ENCODE measurements at places on chromosomes 11 and 22.

GRCh38 chr11:95150956-95151684, 61.5 kb downstream of the ENDOD1 start:
- H3K4me1 ChIP-seq, result peaks cover 34% of the 10 kb centered on the region
- peak; percentile 82 for DNase-seq
- H3K27ac ChIP-seq, result peak overlapping the region; percentile 95
- H3K4me3 ChIP-seq, result peak overlapping the region; percentile 75
- H3K36me3 ChIP-seq, result peaks cover 9% of the 10 kb centered on the region
- peaks cover 15% of the 10 kb centered on the region for H3K27me3 ChIP-seq

- H3K27ac ChIP-seq, result peak overlapping the region; percentile 93
- peaks cover 17% of the 10 kb centered on the region for H3K36me3 ChIP-seq
- H3K4me3 ChIP-seq, result peak overlapping the region; percentile 44
- H3K4me1 ChIP-seq, result peaks cover 100% of the 10 kb centered on the region
These were observed 26.0 kb downstream of the IL10RA start for GRCh38 chr11:118012083-118012669.

GRCh38 chr11:121152764-121153163, 51.7 kb downstream of the TECTA start:
- H3K4me1 ChIP-seq, result no peaks in the 10 kb centered on the region
- H3K27me3 ChIP-seq, result peaks cover 8% of the 10 kb centered on the region
- H3K4me3 ChIP-seq, result no peak overlapping the region
- no peak for DNase-seq

DNA sequence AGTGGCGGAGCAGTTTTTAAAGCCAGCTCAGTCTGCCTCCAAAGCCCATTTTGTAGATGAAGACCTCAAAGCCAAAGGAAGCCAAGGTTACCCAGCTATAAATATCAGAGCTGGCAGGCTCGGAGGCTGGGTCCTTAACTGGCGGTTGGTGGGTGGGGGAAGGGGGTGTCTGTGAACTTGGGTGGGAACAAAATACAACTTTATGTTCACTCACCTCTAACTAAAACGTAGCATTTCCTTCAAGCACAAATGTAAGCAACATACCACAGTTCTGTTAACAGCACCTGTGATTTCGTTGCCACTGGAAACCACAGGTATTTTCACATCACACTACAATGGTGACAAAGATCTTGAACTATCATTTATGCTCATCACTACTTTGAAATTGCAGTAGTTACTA, 99.7 kb upstream of the SYT13 start:
- no peaks in the 10 kb centered on the region for H3K27me3 ChIP-seq
- H3K36me3 ChIP-seq, result peaks cover 2% of the 10 kb centered on the region
- peaks cover 27% of the 10 kb centered on the region for H3K4me1 ChIP-seq

- no peaks in the 10 kb centered on the region for H3K4me1 ChIP-seq
- H3K36me3 ChIP-seq, result no peaks in the 10 kb centered on the region
- H3K27ac ChIP-seq, result no peak overlapping the region
- no peaks in the 10 kb centered on the region for H3K27me3 ChIP-seq
These were observed 530.5 kb upstream of the CCDC90B start for GRCh38 chr11:83816572-83817187.

- no peaks in the 10 kb centered on the region for H3K27me3 ChIP-seq
- H3K27ac ChIP-seq, result no peak overlapping the region
- H3K36me3 ChIP-seq, result no peaks in the 10 kb centered on the region
- H3K4me3 ChIP-seq, result no peak overlapping the region
- DNase-seq, result no peak
- peaks cover 13% of the 10 kb centered on the region for H3K4me1 ChIP-seq
These were observed 69.0 kb downstream of the LARGE1 start for GRCh38 chr22:33851240-33851639.

- H3K27me3 ChIP-seq, result no peaks in the 10 kb centered on the region
- DNase-seq, result no peak
- H3K36me3 ChIP-seq, result peaks cover 6% of the 10 kb centered on the region
- no peak overlapping the region for H3K4me3 ChIP-seq
- peaks cover 8% of the 10 kb centered on the region for H3K4me1 ChIP-seq
These were observed 34.7 kb downstream of the RTN3 start for GRCh38 chr11:63716046-63716445.

DNA sequence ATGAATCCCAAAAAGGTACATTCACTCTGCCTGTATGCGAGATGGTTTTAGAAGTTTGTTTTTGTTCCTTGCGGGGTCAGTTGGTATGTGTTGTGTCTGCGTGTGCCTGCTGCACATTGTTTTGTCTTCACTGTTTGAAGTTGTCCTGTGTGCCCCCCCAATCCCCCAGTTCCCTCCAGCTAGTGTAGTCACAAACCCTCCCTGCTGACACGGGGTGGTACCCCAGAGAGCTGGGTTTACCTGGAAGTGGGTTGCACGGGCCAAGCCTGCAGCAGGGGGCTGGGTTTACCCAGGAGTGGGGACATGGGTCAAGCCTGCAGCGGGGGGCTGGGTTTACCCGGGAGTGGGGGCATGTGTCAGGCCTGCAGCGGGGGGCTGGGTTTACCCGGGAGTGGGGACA, 22.2 kb downstream of the CTTN start:
- peaks cover 38% of the 10 kb centered on the region for H3K27me3 ChIP-seq
- no peak overlapping the region for H3K27ac ChIP-seq
- no peak overlapping the region for H3K4me3 ChIP-seq

- H3K4me1 ChIP-seq, result peaks cover 5% of the 10 kb centered on the region
- H3K27ac ChIP-seq, result no peak overlapping the region
- no peak overlapping the region for H3K4me3 ChIP-seq
- H3K36me3 ChIP-seq, result no peaks in the 10 kb centered on the region
- no peak for DNase-seq
- H3K27me3 ChIP-seq, result peaks cover 6% of the 10 kb centered on the region
These were observed 70.5 kb downstream of the MPPED1 start for GRCh38 chr22:43482318-43482625.

DNA sequence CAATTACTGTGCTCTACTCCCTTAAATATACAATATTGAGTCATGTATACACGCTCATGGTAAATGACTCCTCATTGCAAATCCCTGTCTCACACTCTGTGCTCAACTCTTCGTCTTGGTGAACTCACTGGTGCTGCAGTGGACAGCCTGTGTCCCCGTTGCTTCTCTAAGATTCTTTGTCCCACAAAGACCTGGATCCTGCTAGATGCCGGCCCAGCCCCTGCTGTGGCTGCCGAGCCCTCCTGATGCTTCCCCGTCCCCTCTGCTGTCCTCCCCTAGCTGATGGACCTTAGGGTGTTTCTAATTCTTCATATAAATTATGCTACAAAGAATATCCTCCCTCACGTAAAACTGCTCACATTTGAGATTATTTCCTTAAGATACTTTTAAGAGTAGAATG, 5.5 kb downstream of the APOL2 start:
- H3K27ac ChIP-seq, result peak overlapping the region; percentile 87
- H3K4me1 ChIP-seq, result peaks cover 62% of the 10 kb centered on the region
- peaks cover 41% of the 10 kb centered on the region for H3K36me3 ChIP-seq
- DNase-seq, result no peak
- no peak overlapping the region for H3K4me3 ChIP-seq

DNA sequence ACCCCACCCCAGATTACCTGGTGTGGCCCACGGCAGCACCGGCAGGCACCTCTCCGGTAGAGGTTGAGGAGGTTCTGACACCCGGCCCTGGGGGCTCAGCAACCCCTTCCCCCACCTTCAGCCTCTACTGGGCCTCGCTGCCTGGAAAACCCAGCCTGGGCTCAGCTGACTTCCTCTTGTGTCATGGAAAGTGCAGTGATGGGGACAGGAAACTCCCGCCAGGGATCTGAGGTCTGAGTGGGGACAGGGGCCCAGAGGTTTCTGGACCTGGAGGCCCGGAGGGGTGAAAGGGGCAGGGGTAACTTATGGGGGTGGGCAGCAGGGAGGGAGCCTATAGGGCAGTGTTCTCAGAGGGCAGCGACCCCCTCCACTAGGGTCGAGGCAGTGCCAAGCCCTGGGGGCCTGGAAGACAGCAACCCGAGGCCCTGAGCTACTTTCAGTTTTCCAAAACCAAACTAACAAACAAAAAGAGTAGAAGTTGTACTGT, 10.0 kb upstream of the CD5 start:
- peak overlapping the region; percentile 78 for H3K27ac ChIP-seq
- no peaks in the 10 kb centered on the region for H3K27me3 ChIP-seq
- peak overlapping the region; percentile 50 for H3K4me3 ChIP-seq
- DNase-seq, result no peak

DNA sequence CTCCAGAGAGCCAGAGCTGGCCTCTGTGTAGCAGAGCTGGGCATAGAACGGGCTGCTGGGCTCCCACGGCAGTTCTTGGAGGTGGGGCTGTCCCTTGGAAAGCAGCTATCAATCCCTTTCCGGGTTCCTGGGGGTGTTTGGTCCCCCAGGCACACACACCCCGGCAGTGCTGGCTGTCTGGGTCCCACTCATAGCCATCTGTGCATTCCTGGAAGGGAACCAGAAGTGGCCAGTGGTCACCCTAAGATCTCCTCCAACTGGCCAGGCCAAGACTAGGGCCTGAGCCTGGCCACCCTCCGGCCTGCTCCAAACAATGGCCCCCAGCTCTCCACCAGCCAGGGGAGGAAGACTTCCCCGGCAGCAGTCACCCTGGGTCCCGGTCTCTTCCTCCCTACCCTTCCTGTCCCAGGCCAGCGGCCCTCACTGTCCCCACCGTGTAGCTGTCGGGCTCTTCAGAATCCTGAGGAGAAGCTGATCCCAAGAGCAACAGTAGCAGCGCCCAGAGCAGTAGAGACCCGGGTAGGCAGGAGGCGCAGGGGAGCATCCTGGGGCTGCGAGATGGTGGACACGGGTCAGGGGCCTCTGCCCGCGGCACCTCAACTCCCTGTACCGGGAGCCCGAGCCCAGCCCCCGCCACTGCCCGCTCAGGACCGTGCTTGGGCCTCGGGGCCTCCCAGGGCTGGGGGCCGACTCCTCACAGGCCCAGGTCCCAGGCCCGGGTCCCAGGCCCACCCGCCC, 620 bp downstream of the EFEMP2 start:
- peak overlapping the region; percentile 49 for H3K4me3 ChIP-seq
- H3K4me1 ChIP-seq, result peaks cover 32% of the 10 kb centered on the region
- H3K36me3 ChIP-seq, result peaks cover 12% of the 10 kb centered on the region

DNA sequence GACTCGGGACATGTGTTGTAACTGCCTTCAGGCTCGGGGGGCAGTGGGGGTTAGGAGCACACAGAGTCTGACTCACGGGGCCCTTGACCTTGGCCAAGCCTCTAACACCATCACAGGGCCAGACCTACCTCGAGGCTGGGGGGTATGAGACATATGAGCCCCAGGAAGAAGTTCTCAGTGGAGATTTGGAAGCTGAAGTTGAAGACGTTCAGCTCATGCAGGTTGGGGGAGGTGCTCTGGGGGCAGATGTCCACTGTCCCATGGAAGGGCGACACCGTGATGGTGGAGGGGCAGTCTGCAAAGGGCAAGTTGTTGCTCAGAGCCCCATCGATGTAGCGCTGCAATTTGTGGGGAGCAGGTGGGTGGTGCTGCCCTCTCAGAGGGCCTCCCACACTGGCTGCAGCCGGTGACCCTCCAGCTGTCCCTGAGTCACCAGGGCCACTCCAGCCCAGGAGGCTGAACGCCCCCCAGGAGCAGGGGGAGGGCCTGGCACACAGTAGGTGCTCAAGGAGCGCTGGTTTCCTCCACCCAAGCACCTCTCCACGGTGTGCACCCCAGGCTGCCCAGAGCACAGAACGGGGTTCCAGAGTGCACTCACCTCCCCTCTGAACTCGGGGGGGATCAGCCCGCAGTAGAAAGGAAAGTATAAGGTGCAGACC, 2.5 kb downstream of the PNPLA5 start:
- no peaks in the 10 kb centered on the region for H3K36me3 ChIP-seq
- no peak overlapping the region for H3K27ac ChIP-seq
- H3K27me3 ChIP-seq, result peaks cover 68% of the 10 kb centered on the region
- no peak overlapping the region for H3K4me3 ChIP-seq
- H3K4me1 ChIP-seq, result peaks cover 4% of the 10 kb centered on the region

DNA sequence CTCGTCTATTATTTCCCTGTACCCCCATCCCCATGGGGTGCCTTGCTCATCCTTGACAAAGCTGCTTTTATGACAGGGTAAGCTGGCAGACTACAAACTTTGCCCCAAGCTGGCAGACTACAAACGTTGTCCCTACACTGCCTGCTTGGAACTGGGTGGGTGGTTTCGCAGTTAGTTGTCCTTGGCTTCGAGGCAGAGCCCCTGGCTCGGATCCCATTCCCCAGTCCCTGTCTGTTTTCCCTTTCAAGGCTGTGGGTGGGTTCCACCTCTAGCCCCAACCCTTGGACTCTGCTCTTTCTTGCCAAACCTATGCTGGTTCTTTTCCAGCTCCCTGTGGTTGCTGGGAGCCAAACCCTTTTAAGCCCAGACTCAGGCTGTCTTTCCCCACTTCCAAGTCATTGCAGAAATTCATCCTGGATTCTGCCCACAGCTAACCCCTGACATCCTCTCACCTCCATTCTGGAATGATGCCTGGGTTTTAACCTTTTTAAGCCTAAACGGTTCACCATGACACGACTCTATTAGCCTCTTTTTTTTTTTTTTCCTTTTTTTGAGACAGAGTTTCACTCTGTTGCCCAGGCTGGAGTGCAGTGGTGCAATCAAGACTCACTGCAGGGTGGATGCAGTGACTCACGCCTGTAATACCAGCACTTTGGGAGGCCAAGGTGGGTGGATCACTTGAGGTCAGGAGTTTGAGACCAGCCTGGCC, 9.2 kb upstream of the RBM14 start:
- no peaks in the 10 kb centered on the region for H3K27me3 ChIP-seq
- H3K36me3 ChIP-seq, result peaks cover 9% of the 10 kb centered on the region
- H3K4me1 ChIP-seq, result peaks cover 6% of the 10 kb centered on the region
- H3K4me3 ChIP-seq, result no peak overlapping the region

DNA sequence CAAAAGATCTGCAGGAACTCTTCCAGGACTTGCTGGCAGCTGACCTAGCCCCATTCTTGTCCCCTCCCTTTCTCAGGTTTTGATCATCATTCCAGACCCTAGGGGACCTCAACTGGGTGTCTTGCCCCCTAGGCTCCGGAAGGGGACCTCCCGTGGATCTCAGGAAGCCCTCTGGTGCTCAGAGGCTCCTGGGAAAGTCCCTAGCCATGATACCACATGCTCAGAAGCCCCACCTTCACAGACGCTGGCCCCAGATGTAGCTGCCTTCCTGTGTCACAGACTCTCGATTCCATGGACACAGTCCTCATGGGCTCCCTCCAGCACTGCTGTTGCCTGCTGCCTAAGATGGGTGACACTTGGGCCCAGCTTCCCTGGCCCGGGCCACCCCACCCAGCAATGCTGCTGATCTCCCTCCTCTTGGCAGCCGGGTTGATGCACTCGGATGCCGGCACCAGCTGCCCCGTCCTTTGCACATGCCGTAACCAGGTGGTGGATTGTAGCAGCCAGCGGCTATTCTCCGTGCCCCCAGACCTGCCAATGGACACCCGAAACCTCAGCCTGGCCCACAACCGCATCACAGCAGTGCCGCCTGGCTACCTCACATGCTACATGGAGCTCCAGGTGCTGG, at the start of gene LRRC55:
TSS of gene LRRC55 (plus strand) at position 276 of the 628 bp plus-strand sequence. CDS start at position 346, 70 bp downstream.
- peaks cover 38% of the 10 kb centered on the region for H3K27me3 ChIP-seq
- no peak for DNase-seq
- no peaks in the 10 kb centered on the region for H3K4me1 ChIP-seq
- no peak within 1 kb of the TSS for H3K27ac ChIP-seq

- H3K27ac ChIP-seq, result no peak overlapping the region
- H3K36me3 ChIP-seq, result no peaks in the 10 kb centered on the region
- peaks cover 10% of the 10 kb centered on the region for H3K4me1 ChIP-seq
- H3K27me3 ChIP-seq, result peaks cover 11% of the 10 kb centered on the region
- no peak overlapping the region for H3K4me3 ChIP-seq
These were observed 20.1 kb downstream of the FZD4 start for GRCh38 chr11:86934926-86935579.
